Activated naive CD4-positive, alpha-beta T cell (primary cell): ENCODE measurements at places on chromosomes 13 and 19.

GRCh38 chr13:110017379-110017778, 231.0 kb upstream of the IRS2 start:
- DNase-seq, result no peak

DNA sequence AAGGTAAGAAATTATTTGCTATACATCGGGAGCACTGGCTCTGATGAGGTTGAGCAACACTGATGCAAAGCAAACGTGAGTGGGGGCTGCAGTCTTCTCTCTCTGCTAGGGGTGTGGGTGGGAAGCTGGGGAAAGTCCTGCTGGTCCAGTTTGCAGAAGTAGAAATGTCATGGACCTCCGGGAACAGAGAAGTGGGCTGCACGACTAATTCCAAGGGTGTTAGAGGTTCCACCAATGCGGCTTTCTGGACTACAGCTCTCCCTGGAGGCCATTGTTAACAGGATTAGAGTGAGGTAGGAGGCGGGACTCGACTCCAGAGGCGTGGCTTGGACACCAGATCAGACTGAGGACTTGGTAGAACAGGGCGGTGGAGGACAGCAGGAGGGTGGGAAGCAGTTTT, 5.7 kb upstream of the FBXO27 start:
- no peak for DNase-seq

DNA sequence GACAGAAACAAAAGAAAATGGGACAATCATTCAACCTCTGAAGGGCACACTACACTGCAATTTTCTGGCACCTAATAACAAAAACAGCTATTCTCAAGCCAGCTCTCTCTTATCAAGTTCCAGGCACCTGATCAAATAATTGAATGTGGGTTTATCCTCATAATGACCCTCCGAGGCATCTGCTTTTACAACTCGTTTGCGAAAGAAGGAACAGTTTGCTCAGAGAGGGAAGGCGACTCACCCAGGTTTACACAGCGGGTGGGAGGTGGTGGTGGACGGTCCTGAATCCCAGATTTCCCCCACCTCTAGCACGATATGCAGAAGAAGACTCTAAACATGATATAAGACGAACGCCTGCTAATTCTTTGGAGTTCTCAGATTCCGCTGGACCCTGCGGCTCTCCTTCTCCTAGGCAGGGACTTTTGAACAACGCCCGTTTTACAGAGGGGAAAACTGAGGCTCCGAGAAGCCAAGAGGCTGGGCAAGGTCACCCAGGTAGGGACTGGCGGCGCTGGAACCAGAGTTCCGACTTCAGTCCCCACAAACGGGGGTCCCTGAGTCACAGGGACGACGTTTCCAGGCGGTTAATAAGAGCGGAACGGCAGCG, 641 bp downstream of the SGTA start:
- no peak for DNase-seq

DNA sequence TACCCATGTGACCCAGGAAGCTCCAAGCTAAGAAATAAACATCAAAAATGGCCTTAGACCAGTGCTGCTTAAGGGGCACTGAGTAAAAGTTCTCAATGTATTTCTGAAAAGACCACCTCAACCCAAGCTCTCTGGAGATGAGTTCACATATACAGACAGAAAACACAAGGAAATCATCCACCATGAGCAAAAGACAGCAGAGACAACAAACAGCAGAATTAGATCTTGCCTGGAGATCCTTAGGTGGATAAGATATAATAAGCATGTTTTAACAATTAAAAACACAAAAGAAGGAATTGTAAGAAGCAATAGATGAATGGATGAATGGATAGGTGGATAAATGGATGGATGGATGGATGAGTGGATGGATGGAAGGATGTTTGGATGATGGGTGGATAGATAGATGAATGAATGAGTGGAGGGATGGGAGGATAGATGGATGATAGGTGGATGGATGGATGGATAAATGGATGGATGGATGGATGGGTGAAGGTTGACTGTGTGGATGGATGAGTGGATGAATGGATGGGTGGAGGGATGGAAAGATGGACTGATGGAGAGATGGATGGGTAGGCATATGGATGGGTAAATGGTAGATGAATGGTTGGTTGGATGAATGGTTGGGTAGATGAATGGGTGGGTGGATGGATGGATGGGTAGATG, 9.6 kb upstream of the NMRK2 start:
- DNase-seq, result no peak

GRCh38 chr19:33377586-33378475, 4.3 kb downstream of the CEBPG start:
- DNase-seq, result no peak

- no peak for DNase-seq
Observed at GRCh38 chr13:23570099-23570920, at the start of gene TNFRSF19. TSS of gene TNFRSF19 (plus strand) at chr13:23570412. CDS start at chr13:23590184, 19,772 bp downstream.

- DNase-seq, result no peak
Observed at GRCh38 chr19:15439078-15439799, 10.5 kb downstream of the WIZ start.

DNA sequence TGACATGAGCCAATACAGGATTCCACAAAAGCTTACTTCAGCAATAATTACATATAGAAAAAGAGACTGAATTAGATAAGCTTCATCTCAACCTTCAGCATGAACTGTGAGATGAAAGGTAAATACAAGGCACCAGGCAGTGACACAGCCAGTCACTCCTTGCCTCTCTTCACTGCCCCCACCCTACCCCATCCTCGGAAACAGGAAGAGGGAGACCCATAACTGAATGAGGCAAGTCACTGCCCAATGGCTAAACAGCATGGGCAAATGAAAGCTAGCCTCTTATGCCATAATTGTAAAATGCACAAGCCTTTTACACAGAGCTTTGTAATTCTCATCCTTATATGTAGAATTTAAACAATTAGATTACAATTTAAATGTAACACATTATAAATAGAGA, 1.7 kb downstream of the ZNF160 start:
- DNase-seq, result no peak

- no peak for DNase-seq
Observed at GRCh38 chr13:26025196-26025595, 26.6 kb downstream of the SHISA2 start.

DNA sequence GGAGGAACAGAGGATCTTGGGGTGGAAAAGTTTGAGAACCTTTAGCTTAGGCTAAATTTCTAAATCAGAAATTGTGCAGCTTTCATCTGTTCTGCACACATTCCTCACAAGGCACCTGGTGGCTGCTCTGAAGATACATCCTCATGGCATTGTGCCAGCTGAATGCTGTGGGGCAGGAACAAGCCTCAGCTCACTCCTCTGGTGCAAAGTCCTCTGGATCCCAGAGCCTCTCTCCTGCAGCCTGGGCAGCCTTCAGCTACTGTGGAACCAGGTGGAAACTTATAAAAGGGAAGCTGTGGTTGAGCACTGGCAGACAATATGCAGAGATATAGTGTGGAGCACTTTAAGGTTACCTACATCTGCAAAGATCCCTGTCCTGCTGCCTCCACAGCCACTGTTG, 72.3 kb downstream of the KCTD12 start:
- no peak for DNase-seq

DNA sequence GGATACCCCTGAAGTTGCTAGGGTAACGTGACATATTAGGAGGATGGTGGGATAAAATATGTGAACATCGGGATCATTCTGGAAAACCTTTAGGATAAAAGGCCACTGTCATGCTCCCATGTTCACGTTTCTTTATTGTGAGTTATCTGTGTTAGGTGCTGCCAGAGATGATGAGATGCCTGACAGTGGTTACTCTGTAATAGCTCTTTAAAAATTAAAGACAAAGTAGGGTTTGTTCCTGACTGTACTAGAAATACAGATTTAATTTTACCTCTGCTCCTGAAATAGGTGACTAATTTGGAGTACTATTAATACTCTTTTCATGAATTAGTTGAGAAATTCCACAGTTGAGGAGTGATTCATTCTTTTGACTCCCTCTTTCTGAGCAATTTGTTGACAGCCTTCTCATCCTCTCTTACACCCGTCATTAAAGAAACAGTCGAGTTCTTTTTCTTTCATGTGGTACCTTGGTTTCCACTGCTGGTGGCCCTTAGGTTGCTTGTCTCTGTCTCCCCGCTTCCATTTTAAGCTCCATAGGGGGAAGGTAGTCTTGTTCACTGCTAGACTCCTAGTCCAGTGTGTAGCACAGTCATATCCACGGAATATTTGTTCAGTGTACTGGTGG, 28.4 kb downstream of the SAE1 start:
- DNase-seq, result no peak

DNA sequence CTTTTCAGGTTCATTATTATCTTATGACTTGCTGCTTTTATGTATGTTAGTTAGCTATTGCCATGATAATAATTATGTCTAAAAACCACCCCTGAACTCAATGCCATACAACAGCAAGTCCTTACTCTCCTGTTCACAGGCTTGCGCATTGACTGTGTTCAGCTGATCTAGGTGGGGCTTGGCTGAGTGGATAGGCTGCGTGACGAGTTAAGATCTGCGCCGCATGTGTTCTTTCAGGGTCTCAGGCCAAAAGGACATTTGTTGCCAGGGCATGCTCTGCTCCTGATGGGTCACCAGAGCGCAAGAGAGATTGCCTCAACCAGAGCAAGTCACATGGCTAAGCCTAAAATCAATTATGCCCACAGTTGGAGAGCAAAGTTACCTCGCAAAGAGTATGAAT, 859 bp downstream of the ZNF568 start:
- no peak for DNase-seq
